ENCODE measurements at places on chromosomes 11 and 22.

DNA sequence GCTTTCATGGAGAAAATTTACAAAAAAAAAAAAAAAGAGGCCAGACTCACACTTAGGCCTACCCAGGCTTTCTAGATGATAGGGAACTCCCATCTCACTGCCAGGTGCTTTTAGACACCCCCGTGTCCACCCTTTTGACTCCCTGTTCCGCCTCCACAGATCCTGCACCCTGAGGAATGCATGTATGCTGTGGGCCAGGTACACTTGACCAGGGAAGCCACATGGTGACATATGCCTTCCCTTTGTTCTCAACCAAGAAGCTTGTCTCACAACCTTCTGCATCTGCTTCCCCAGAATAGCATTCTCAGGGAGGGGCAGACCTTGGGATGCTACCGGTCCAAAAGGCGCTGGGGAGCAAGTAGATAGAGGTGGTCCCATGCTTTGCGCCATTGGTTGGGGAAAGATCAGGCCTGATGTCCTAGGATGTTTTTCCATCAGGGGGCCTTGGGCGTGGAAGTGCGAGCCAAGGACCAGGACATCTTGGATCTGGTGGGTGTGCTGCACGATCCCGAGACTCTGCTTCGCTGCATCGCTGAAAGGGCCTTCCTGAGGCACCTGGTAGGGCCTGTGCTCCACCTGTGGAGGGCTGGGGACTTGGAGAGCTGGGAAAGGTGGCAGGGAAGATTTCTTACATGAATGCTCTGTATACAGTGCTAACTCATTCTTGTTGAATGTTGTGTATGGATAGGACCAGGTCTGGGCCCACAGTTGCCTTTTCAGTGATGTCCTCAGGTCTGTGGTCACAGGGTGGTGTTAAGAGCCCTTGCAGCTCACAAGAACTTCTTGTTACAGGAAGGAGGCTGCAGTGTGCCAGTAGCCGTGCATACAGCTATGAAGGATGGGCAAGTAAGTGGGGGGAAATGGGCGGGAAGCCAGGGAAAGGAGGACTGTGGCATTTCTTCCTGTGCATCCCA, 7.5 kb downstream of the HMBS start:
- no peak for DNase-seq

GRCh38 chr11:128725630-128726319, 31.9 kb downstream of the FLI1 start:
- no peak for DNase-seq

DNA sequence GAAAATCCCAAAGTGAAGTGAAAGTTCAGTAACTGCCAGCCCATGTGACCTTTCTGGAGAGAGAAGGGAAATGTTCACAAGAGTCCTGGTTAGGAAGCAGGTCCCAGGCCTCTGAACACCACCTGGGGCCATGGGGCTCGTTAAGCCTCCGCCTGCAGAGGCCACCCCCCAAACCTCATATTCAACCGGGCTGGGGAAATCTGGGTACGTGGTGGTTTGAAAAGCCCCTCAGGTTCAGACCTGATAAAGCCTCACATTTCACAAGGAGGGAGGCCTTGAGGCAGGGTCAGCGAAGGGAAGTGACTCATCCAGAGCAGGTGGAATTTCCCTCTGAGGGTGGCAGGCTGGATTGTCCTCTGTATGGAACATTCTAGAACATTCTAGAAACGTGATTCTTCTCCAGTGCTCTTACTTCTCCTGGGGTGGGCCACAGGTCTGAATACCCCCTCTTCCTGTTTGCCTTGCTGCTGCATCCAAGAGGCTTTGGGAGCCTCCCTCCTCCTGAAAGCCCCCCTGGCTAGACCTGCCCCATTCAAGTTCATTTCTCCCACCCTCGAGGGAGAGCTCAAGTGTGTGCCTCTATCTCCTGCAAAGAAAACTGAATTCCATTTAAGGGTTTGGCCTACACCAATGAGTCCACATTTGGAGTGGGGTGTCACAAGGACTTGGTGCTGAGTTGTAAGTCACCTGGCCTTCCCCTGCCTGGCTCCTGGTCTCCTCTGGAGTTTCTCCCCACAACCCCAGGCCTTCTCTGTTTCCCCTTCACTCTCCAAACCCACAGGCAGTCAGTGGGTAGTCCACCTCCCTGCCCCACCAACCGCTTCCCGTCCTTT, 6.3 kb downstream of the FXYD2 start:
- no peak for DNase-seq

GRCh38 chr11:21723678-21724077, 469.2 kb upstream of the ANO5 start:
- DNase-seq: no peak

DNA sequence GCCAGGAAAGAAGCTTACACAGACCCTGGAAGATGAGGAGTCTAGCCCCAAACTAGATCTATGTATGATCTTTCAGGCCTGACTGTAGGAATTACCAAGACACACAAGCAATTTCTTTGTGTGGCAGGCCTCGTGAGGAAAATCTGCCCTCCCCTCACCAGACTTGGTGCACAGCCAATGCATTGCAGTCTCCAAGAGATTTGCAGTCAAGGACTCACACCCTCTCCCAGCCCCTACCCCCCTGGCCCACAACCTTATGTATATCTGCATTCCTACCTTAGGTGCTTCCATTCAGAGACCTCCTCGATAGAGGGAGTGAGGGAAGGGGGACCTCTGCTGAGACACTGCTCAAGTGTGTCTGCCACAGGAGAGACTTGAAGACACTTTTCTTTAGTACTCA, 9.8 kb downstream of the OR8B12 start:
- no peak for DNase-seq

DNA sequence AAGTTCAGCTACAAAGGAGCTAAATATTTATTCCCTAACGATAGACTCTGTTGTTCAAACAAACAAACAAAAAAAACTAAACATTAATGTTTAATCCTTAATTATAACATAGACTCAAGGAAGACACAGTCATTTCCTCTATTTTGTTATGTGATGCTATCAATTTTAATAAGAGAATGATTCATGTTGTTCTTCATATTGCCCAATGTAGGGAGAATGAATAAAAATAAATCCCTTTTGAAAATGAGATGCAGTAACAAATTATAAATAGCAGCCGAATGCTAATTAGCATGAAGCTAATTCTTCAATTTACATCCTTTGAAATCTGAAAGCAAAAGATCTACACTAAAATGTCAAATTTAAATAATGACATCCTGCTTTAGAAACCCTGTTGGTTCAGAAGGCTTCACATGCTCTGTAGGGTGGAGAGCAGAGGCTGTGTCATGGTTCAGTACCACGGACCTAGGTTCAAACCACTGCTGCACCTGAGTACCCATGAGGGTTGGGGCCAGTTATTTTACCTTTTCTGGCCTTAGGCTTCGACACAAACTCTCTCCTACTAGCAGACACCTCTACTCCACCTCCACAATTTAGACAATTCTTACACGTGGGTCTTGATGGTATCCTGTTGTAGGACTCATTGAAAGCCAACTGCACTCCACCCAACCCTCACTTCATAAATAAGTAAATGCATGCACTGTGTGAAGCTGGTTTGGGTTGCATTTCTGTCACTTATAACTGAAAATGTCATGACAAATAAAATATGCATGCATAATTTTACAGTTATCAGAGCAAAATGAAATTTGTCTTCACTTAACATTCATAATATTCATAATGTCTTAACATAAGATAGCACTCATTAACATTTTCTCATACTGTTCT, 89.0 kb downstream of the RRAS2 start:
- no peak for DNase-seq

- DNase-seq: no peak
Observed at GRCh38 chr11:64772303-64773018, 5.9 kb downstream of the SF1 start.

- no peak for DNase-seq
Observed at GRCh38 chr22:33393432-33393831, 335.3 kb upstream of the SYN3 start.

DNA sequence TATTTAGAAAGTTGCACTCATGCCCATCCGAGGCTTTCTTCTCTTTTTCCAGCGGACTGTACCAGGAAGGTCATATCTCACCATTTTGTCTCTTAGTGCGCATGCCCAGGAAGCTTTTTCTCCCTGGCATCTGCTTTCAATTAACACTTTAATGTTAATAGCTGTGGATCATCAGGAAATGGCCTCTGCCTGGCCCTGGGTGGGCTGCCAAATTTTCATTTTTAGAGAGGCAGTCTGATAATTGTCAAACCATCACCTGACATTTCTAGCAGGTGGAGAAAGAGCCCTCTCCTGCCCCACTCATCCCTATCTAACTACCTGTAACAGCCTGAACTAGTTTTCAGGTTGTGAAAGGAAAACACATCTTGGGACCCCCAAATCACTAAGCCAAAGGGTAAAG, 257.4 kb upstream of the LRRC4C start:
- DNase-seq: no peak

DNA sequence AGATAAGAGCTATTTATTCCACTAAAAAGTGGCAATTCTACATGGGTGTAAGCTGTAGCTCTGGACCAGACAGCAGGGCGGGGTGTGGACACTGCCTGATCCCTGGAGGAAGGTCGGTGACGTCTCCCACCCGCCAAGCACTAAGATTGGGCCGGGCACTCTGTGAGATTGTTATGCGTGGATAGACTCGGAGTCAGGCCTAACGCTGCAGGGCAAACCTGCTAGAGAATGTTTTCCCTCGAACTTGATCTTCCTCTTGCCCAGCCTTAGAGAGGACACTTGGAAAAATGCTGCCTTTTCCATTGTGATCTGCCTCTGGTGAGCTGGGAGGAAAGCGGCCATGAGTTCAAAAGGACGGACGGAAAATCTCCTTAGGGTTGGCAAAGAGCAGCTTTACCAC, 1273.4 kb downstream of the TBC1D22A start:
- no peak for DNase-seq

GRCh38 chr11:134339756-134340155, 8.0 kb downstream of the GLB1L2 start:
- no peak for DNase-seq

GRCh38 chr11:127564810-127565209, 564.2 kb upstream of the KIRREL3 start:
- no peak for DNase-seq

DNA sequence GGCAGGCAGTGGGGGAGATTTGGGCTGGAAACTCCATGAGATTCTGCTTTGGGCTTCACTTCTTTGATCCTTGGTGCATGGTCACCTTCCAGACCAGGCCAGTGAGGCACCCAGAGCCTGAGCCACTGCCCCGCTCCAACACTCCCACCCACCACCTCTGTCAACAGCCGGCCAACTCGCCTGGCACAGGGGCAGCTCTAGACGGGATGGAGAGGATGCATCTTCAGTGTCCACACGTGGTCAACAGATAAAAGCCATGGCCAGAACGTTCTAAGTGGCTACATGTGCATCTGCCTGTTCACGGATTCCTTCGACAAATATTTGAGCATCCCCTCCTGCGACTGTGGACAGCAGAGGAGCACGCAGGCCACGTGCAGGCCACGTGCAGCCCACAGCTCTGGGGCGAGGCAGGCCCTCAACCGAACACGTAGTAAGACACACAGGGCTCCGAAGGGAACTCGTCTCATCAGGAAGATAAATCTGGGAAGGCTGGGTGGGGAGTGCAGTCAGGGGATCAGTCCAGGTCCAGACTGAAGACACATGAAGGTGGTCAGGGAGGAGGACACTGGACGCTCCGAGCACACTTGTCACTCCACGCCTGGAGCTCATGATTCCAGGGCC, 1.2 kb downstream of the LRRC56 start:
- DNase-seq: no peak

DNA sequence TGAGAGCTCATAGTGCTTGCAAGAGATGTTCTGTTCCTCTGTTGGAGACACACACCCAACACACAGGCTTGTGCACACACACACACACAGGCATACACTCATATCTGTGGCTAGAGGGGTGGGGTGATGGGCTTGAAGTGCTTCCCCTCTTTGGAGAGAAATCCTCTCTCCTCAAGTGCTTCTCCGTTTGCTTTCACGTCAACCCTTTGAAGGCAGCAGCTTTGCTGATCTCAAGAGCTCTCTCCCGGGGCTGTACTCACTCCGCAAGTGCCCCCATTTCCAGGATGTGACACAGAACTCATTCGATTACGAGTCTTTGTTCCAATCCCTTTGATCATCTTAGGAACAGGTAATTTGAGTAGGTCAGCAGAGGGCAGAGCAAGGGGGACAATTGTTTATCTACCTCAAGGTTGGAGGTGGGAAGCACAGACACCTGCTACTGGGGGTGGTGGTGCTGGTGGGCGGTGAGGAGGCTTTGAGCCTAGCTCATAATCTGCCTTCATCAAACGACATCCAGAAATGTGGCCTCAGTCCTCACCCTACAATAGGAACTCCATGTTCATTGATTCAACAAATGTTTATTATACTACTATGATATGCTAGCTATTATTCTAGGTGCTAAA, 529.8 kb upstream of the CADM1 start:
- no peak for DNase-seq

DNA sequence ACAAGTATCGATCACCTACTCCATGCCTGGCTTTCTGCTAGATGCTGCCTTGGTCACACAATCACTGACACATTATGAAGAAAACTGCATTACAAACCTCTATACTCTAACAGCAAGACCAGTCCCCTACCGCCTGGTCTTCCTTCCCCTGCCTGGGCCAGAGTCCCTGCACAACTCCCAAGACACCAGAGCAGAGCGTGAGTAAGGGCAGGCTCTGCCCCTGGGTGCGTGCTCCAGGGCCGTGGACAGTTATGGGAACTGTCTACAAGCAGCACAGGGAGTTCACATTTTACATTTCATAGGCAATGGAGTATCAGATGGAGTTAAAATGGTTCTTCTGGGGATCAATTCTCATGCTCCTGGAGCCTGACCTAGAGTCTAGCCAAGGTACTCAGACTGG, 6.5 kb downstream of the FZD4 start:
- no peak for DNase-seq

DNA sequence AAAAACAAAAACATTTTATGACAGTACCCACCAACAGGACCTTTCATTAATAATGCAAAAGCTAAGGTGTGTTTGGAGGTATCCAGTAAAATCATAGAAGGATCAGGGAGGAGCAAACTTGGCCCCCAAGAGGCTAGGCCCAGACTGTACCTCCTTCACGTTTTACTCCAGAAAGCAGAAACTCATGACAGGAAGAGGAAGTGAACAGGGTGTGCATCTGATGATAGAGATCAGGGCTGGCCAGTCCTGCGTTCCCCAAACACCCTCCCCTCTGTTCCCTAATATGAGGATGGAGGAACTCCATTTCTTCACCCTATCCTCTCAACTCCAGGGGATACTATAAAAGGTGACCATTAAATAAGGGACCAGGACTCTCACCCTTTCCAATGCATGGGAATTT, 10.2 kb upstream of the MS4A12 start:
- DNase-seq: no peak

GRCh38 chr11:130389335-130389935, 39.0 kb downstream of the ADAMTS8 start:
- no peak for DNase-seq

GRCh38 chr22:49657275-49657973, 170.2 kb downstream of the BRD1 start:
- peak; percentile 17 for DNase-seq

DNA sequence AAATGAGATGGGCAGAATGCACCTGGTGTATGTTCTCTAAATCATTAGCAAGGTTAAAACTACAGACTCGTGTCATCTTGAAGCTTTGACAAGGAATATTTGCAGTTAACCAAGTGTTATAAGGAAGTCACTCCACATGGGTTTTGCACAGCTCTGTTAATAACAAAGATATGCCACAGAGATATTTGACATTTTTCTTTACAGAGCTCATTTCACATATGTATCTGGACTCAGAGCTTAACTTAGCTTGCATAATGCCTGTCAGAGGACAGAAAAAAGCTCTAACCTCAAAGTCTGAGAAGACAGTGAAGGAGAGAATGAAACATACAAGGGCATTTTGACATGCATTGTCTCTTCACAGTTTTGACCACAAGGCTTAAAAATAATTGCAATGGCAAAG, 105.5 kb downstream of the C11orf87 start:
- DNase-seq: no peak

GRCh38 chr11:78830277-78830819, 255.7 kb upstream of the NARS2 start:
- no peak for DNase-seq
